ENCODE measurements at places on chromosomes 12 and 14.

- no peak for DNase-seq
These were observed 9.2 kb upstream of the PPP1R13B start for GRCh38 chr14:103856607-103857006.

- no peak for DNase-seq
These were observed 211.9 kb upstream of the ARHGAP5 start for GRCh38 chr14:31864937-31865855.

DNA sequence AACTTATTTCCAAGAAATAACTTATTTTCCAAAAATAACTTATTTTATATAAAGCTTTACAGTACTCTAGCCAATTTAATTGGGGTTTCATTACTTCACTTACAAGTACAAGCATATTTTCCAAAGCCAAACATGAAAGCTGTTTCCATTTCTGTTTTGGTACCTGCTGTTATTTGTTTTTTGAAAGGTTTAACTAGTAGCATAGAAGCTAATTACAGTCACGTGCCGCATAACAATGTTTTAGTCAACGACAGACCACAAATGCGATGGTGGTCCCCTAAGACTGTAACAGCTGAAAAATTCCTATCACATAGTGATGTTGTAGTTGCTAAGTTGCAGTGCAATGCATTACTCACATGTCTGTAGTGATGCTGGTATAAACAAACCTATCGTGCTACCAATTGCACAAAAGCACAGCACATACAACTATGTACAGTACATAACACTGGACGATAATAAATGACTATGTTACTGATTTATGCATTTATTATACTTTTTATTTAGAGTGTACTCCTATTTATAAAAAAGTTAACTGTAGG, 21.7 kb downstream of the PTPN21 start:
- no peak for DNase-seq

GRCh38 chr12:102976609-102977280, 19.3 kb downstream of the ASCL1 start:
- DNase-seq, result no peak

DNA sequence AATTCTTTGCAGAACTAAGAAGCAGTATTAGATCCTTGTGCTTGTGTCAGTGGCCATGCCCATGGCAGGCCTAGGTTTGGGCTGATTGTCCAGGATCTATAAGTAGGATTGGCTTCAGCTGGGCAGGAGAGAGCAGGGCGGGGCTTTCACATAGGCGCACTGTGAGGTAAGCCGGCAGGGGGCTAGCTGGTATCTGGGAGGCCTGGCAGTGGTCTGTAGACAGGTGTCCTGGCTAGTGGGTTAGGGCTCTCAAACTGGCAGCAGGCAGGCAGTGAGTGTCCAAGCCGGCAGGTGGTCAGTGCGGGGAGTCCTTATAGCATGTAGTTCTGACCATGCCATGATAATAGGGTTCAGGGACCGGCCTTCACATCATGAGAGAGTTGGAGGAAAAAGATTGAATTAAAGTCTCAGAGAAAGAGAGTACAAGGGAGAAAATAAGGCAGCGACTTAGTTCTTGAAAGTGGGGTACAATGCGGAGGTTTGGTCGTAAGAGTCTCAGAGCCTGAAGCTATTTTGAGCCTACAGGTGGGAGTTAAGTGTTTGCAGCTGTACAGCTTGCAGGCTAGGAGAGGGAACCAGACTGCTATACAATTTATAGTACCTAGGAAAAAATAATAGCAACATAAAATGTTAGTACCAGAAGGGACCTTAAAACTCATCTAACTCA, 137.4 kb downstream of the TPH2 start:
- DNase-seq, result no peak

GRCh38 chr12:120529641-120530417, 871 bp upstream of the COQ5 start:
- no peak for DNase-seq
